ENCODE measurements at places on chromosomes 1 and 21.

- DNase-seq, result no peak
Observed at GRCh38 chr1:97814121-97814520, 106.7 kb downstream of the DPYD start.

GRCh38 chr1:183764981-183765380 lies 39.9 kb upstream of the RGL1 start:
- DNase-seq, result no peak

GRCh38 chr1:228469413-228470162 lies 17.6 kb upstream of the RNF187 start:
- no peak for DNase-seq

GRCh38 chr1:6367381-6368012 lies 26.1 kb downstream of the ACOT7 start:
- DNase-seq, result no peak

GRCh38 chr1:50421768-50422674 lies 1.2 kb downstream of the DMRTA2 start:
- DNase-seq, result no peak

DNA sequence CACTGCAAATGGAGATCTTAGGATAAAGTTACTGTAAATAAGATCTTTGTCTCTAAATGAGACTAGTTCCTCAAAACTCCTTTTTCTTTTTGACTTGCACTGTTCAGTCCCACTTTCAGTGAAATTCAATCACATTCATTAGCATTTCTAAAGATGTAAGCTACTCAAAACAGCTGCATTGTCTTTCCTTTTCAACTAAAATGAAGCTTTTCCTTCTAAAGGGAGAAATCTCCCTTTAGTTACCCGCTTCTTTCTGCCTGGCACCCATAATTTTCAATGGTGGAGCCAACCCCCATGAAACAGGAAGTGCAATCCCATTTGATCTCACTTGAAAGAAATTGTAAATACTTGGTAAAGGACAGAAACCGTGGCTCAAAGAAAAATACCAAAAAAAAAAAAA lies 387.4 kb upstream of the PKN2 start:
- DNase-seq, result no peak

DNA sequence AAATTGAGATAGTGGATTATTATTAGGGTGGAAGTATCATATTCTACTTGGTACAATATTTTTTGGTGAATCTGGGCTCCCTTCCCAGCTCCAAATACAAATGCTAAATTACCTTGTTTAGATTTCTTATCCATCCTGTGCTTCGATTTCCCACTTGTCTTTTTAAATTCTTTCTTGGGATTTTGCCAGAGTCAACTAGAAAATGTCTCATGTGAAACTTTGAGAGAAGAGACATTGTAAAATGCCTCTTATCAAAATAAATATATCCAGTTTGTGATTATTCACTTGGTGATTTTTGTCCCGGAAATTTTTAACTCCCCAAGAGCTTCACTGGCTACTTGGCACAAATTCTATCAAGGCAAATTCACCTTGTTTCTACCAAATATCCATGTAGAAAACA lies 202.0 kb downstream of the FMN2 start:
- DNase-seq, result no peak

GRCh38 chr1:112454316-112454715 lies 54.4 kb upstream of the WNT2B start:
- DNase-seq, result no peak

DNA sequence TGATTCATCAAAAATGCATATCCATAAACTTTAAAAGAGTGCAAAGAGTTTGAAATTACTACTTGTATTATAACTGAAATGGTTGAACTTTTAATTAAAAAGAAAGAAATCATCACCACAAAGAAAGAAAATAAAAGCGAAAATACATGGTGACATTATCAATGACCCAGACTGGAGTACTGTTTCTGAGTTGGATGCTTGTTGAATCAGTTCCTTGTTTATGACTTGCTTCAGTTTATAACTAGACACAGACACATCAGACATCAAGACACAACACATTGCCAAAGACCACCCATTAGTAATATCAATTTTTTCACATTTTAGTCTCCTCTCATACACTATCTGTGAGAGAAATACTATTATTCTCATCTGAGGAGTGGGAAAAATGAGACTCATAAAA lies 293.0 kb downstream of the MRPL39 start:
- DNase-seq, result no peak

DNA sequence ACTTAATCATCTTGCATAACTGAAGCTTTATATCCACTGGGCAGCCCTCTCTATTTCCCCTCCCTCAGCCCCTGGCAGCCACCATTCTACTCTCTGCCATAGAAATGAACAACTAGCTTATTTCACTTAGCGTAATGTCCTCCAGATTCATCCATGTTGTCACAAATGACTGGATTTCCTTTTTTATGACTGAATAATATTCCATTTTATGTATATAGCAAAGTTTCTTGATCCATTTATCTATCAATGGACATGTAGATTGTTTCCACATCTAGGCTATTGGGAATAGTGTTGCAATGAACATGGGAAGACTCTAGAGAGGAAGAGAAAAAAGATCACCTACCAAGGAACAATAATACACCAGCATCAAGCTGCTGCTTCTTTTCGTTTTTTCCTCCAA lies 32.1 kb upstream of the EEIG2 start:
- no peak for DNase-seq

DNA sequence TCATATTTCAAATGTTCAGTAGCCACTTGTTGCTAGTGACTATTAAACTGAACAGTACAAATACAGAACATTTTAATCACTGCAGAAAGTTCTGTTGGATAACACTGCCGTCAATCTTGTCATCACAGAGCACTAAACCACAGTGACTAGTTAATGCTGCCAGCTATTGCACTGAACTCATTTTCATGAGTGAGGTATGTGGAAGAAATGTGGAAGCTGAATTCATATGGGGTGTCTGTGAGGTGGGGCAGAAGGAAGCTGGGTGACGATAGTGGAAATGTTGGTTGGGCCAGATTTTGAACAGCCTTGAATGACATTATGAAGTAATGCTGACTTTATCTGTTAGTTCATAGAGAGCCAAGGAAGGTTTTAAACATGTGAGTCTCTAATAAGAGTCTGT lies 49.6 kb downstream of the OSBPL9 start:
- no peak for DNase-seq

- DNase-seq, result no peak
Observed at GRCh38 chr1:150874455-150875196, 1.8 kb downstream of the ARNT start.

DNA sequence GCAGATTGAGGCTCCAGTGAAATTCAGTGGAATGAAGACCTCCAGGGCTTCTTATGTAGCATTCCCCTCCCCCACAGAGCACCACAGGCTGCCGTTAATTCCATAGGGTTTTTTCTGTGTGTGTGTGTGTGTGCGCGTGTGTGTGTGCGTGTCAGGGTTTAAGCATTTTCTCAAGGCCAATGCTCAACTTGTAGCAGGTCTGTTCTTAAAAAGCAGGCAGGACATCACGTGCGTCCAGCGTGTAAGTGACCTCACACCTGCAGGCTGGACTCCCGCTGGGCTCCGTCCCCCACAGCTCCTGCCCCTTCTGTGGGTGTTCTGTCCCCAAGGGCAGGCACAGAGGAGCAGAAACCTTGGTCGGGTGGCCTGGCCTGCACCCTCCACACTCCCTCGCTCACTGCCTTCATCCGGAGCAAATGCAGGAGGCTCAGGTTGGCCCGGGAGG lies 5.3 kb downstream of the PRDM16 start:
- no peak for DNase-seq

GRCh38 chr21:35014302-35015041 lies 34.6 kb downstream of the RUNX1 start:
- no peak for DNase-seq

GRCh38 chr21:34911360-34911759 lies 137.7 kb downstream of the RUNX1 start:
- no peak for DNase-seq

GRCh38 chr1:247434005-247434404 lies 18.0 kb downstream of the NLRP3 start:
- no peak for DNase-seq

GRCh38 chr1:186982116-186982515 lies 153.4 kb downstream of the PLA2G4A start:
- DNase-seq, result no peak

DNA sequence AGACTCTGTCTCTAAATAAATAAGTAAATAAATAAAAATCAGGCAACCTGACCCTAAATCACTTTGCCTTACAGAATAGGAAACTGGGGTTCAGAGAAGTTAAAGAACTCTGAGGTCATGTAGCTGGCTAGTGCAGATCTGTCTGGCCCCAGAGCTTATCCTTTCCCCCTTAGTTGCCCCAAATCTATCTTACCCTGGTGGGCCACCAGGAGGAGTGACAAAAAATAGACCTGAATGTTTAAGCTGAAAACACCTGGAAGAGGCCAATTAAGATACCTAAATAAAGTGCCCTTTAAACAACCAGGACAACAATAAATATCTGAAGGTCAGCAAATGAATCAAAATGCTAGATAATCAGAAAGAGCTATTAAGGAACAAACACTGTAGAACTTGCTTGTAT lies 59.7 kb downstream of the TEX35 start:
- DNase-seq, result no peak

DNA sequence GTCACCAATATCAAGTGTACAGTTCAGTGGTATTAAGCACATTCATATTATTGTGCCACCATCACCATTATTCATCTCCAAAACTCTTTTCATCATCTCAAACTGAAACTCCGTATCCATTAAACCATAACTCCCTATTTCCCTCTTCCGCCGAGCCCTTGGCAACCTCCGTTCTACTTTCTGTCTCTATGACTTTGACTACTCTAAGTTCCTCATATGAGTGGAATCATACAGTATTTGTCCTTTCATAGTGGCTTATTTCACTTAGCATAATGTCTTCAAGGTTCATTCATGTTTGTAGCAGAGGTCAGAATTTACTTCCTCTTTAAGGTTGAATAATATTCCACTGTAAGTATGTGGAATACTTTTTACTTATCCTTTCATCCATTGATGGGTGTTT lies 21.7 kb downstream of the SELP start:
- DNase-seq, result no peak

DNA sequence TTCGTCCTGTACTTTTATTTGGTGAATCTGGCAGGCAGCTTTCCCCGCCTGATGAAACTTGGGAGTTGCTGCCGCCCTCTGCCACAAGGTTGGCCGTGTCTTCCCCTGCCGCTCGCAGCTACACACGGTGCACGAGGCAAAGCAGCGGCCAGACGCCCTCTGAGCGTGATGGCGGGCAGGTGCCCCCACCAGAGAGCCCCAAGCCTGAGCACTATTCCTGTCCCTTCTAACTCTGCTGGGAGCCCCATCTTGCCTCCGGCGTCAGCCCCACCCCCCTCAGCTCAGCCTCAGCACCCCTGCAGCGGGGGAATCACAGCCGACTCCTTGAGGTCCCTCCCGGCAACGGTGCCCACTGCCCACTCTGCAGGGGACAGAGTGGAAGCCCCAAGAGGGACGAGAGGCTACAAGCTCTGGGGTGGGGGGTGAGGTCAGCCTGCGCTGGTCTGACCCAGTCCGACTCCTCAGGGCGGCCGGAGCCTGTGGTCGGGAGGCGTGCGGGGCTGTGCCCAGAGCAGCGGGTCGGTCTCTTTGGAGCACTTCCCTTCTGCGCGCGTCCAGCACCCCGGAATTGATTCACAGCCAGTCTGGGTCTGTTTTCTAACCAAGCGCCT lies 41.3 kb downstream of the RIPK4 start:
- no peak for DNase-seq

DNA sequence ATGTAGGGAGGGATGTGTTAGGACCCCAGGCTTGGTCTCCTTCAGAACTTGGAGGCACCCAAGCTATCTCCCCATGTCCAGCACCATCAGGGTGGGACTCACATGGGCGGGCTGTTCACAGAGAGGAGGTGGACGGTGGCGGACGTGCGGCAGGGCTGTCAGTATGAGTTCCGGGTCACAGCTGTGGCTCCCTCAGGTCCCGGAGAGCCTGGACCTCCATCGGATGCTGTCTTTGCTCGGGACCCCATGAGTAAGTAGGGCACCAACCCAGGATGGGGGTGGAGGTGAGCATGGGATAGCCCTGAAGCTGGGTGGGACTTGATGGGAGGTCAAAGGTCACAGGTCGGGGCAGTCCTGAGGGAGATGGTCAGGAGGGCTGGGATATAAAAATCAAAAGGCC lies 27.8 kb downstream of the IGFN1 start:
- DNase-seq, result no peak
